Activated CD8-positive, alpha-beta memory T cell treated with anti-CD3 and anti-CD28 coated beads for 1 hour (primary cell): ENCODE measurements at places on chromosomes 3 and 15.

DNA sequence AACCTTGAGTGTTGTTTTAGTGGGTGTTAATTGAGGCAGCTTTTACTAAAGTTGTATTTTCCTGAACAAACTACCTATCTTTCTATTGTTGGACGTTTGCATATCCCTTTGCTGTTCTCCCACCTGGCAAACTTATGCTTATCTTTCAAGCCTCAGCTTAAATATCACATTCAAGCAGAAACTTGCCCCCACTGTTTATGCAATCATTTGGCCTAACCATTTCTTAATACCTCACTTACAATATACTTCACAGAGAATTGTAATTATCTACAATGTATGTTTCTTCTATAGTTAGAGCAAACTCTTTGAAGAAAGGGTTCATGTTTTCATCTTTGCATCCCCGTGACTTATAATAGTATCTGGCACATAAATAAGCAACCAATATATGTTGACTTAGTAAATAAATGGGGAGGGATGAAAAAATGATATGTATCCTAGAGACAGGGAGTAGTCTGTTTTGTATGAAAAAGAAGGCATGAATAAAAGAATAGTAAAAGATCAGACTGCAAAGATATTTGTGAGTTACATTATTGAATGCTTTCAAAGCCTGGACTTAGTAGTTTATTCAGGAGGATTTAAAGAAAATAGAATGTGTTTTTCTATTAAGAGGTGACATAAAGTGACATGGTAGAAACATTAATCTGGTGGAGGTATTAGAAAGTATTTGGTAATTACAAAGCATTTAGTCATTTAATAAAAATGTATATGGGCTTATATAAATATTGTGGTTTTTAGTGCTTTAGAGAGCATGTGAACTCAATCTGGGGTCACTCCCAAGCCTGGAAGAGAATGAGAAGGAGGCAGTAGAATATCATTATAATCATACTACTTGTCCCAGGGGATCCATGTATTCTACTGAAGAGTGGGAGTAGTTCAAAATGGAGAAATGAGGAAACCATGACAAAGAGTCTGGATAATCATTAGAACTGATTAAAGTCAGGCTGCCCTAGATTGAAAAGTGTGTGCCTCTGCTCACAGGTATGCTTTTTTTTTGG lies 60.0 kb upstream of the DCBLD2 start:
- DNase-seq = no peak

DNA sequence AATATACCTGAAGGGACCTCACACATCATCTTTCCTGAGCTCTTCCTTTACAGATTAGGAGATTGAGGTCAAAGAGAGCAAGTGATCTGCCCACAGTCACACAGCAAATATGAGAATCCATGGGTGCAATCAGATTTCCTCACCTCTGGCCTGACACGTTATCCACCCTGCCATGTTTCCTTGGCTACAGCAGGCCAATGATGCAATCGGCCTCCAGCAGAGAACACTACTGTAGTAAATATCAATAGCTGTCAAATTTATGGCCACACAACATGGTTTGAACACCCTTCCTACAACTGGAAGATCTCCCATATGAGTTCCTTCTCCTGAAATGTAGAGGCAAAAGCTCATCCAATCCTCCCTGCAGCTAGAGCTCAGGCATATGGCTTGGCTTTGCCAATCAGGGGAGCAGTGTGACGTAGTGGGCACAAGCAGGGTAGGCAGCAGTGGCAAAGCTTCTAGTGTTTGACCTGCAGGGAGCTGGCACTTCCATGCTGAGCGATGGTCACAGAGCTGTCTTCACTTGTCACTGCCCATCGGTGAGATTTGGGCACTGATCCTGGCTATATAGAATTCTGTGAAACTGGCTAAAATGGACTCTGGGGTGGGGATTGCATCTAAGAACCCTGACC lies 271.3 kb downstream of the TJP1 start:
- DNase-seq = no peak

GRCh38 chr3:170128977-170129431 lies 52.5 kb downstream of the PHC3 start:
- DNase-seq = no peak

GRCh38 chr15:60363087-60363549 lies 34.7 kb downstream of the ANXA2 start:
- DNase-seq = no peak

DNA sequence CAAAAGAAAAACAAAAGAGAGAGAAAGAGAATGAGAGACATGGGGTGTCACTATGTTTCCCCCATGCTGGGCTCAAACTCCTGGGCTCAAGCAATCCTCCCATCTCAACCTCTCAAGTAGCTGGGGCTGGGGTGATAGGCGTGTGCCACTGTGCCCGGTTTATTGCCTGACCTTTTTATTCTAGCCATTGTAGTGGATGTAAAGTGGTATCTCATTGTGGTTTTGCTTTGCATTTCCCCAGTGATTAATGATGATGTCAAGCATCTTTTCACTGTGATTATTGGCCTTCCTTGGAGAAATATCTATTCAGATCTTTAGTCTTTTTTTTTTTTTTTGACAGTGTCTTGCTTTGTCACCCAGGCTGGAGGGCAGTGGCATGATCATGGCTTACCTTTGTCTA lies 37.7 kb upstream of the GK5 start:
- DNase-seq = no peak

- DNase-seq = no peak
Observed at GRCh38 chr15:77138167-77138522, 67.2 kb upstream of the TSPAN3 start.

DNA sequence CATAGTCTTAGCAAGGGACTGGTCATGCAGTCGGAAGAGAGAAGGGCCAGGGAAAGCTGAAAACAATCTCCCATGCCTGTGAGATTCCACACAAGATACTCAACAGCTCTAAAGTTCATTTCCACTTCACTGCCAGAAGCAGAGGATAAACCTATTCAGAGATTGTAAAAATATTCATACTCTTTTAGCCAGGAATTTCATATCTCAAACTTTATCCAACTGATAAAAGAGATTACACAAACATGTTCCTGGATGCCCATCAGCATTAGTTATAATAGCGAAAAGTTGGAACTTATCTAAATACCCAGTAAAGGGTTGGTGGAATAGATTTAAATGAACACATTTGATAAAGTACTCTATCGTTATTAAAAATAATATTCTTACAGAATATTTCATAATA lies 75.2 kb upstream of the ARHGEF3 start:
- DNase-seq = no peak

DNA sequence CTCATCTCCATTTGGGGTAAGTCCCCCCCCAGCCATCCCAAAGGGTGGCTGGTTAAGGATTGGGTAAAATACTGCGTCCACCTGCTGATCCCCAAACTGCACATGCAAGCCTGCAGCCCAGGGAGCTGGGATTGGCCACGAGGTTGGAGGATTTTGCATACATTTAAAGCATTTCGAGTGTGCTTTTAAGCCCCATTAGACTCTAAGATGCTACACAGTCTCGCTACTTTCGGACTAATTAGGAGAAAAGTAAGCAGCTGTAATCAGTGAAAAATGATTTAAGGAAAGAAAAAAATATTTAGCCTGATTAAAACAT lies 23.9 kb downstream of the SLC6A6 start:
- no peak for DNase-seq

- DNase-seq = no peak
Observed at GRCh38 chr15:31222773-31223341, 103.8 kb upstream of the KLF13 start.

GRCh38 chr3:9700536-9700935 lies 3.1 kb upstream of the CPNE9 start:
- DNase-seq = no peak

- no peak for DNase-seq
Observed at GRCh38 chr3:75144406-75144805, 519.7 kb upstream of the FRG2C start.

GRCh38 chr3:190959077-190959476 lies 96.6 kb upstream of the GMNC start:
- DNase-seq = no peak

DNA sequence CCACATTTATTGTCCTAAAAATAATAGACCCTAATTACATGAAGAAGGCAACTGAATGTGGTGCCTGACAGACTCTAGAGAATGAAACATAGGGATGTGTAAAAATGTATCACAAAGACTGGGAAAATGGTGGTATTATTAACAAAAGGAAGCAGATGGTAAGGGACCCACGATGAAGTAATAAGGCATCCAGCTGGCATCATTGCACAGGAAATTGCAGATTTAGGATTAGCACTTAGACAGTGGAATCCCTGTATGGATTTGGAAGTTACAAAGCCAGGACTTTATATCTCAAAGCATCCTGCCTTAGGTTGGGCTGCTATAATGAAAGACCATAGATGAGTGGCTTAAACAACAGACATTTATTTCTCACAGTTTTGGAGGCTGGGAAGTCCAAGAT lies 104.3 kb downstream of the PPM1L start:
- DNase-seq = no peak

- no peak for DNase-seq
Observed at GRCh38 chr3:79085171-79085570, 682.6 kb downstream of the ROBO1 start.

GRCh38 chr15:94297558-94297957 lies 66.2 kb downstream of the MCTP2 start:
- DNase-seq = no peak

DNA sequence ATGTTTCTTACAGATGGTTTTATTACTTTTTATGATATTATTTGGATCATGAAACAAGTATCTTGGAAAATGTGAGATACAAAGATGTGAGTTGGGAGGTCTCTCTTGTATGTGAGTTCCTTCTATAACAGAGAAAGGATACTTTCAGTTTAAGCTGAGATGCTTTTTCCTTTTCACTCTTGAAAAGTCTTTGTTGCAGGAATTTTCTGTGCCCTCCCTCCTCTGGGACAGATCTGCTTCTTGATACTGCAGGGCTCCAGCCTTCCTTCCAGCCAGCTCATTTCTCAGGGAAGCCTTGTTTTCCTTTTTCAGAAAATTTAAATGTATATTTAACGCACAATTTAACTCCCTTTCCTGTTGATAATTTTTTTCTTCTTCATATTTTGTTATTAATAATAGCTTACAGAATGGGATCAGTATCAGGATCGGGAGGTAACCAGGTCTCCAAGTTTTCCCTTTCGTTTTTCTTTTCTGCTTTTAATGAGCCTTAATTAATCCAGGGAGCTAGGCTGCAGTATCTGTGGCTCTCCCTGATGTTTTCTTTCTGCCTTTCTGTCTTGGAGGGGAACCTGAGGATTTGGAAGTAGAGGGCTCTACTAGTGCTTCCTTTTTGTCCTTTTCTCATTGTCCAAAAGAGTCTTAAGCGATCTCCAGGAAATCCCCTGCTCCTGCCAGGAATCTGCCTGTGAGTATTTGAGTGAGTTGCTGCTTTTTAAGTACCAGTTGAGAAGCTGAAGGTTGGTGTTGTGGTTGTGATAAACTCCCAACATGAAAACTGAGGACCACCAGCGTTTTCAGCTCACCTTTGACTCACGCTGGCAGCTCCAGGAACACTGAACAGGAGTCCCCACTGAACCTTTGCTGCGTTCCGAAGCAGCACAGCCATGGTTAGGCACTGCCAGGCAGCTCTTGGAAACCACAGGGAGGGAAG lies 105.7 kb downstream of the IGF1R start:
- DNase-seq = no peak

DNA sequence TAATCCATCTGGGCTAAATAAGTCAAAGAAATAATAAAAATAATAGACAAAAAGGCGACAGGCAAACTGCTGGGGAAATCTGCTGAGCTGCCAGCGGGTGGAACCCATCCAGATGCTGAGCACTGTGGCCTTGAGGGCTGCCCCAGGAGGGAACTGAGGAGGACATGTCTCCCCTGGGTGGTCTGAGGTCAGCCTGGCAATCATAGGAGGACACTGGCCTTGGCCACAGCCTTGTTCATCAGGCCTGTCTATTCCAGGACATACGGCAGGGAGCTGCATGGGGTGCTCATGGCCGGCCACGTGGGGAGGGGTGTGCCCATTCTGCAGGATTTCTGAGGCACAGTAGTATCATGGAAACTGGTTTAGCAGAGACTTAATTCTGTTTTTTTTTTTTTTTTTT lies 21.5 kb upstream of the SNRPA1 start:
- DNase-seq = no peak

DNA sequence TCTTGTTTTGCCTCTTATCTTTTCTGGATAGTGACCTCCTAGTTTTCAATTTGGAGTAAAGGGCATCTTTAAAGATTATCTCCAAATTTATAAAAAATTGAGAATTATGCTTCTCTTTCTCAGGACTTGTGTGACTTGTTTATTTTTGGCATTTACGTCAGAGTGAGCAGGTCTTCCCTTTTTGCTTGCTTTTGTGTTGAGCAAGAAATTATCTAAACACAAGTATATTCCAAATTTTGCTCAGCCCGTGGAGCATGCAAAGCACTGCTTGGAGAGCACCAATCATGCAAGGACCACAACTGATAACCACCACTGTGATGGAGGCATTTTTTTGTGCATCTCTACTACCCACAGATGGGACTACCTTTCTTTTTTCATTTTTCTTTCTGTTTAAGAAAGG lies 7.1 kb downstream of the SLC25A26 start:
- no peak for DNase-seq

- no peak for DNase-seq
Observed at GRCh38 chr15:25184356-25185155, 229.8 kb downstream of the SNRPN start.

DNA sequence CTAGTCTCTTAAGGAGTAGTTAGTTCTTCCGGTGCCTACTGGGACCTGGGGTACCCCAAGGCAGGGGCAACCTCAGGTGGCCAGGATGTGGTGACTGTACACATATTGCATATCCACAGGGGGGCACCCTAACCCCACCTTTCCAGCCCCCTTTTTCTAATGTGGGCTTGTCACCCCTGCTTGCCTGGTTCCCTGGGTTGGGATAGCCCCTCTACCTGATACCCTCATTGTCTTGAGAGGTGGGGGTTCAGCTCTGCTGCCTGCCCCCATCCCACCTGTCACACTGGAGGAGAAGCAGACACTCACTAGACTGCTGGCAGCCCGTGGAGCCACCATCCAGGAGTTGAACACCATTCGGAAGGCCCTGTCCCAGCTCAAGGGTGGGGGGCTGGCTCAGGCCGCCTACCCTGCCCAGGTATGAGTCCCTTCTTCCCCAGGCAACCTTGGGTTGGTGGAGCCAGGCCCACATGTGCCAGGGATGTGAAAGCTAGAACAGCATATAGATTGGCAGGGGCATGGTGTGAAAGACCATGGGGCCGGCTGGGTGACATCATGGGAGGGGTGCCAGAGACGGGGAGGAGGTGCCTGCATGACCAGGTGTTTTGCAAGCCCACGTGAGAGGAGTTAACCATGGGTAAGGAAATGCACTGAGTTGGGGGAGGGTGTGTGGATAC lies 4.0 kb downstream of the GLYCTK start:
- no peak for DNase-seq

DNA sequence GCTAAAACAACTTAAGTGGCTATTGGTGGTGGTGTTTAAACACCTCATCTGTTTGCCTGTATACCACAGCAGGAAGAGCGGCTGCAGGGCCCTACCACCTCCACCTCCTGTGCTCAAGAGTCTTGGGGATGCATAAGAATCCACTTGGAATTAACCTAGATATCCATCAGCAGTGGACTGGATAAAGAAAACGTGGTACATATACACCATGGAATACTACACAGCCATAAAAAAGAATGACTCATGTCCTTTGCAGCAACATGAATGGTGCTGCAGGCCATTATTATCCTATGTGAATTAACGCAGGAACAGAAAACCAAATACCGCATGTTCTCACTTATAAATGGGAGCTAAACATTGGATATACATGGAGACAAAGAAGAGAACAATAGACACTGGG lies 76.8 kb downstream of the SETMAR start:
- no peak for DNase-seq

GRCh38 chr3:124428372-124429128 lies 301.7 kb upstream of the UMPS start:
- DNase-seq = no peak

GRCh38 chr15:31934821-31935220 lies 95.5 kb upstream of the CHRNA7 start:
- no peak for DNase-seq
